ENCODE measurements at places on chromosomes 4 and X. TPM values are rescaled to one million over a fixed set of nuclear protein-coding genes. Genes with fewer than 3 reads are reported as not detected.

GRCh38 chrX:72620550-72621145 lies 48.0 kb upstream of the HDAC8 start:
- H3K4me3 ChIP-seq: no peak overlapping the region
- DNase-seq: no peak
- H3K27ac ChIP-seq: no peak overlapping the region
- H3K4me1 ChIP-seq: no peaks in the 10 kb centered on the region
- H3K27me3 ChIP-seq: no peaks in the 10 kb centered on the region

Gene OTUD6A
- not detected for total RNA-seq

Gene HSFX3
- total RNA-seq: not detected

GRCh38 chr4:152176627-152177214 lies 359.2 kb downstream of the FBXW7 start:
- H3K4me3 ChIP-seq: no peak overlapping the region
- peaks cover 6% of the 10 kb centered on the region for H3K4me1 ChIP-seq
- no peaks in the 10 kb centered on the region for H3K27me3 ChIP-seq
- no peak for DNase-seq

DNA sequence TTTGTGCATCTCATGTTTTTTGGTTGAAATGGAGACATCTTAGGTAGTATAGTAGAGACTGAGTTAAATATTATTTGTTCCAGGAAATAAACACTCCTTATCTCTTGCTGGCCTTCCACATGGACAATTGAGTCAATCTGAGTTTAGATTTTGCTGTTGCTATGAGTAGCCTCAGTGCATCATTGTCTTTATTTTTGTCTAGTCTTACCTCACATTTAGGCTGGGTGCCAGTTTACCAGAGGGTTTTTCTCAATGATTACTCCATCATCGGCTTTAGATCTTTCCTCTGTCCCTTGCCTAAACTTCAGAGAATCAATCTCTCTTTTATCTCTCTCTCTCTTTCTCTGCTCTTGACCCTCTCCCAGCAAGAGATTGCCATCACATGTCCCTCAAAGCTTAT lies 73.6 kb downstream of the GABRB1 start:
- H3K27ac ChIP-seq: no peak overlapping the region
- no peak for DNase-seq
- no peaks in the 10 kb centered on the region for H3K36me3 ChIP-seq

Gene ZBTB33
- 15.3 TPM for total RNA-seq

DNA sequence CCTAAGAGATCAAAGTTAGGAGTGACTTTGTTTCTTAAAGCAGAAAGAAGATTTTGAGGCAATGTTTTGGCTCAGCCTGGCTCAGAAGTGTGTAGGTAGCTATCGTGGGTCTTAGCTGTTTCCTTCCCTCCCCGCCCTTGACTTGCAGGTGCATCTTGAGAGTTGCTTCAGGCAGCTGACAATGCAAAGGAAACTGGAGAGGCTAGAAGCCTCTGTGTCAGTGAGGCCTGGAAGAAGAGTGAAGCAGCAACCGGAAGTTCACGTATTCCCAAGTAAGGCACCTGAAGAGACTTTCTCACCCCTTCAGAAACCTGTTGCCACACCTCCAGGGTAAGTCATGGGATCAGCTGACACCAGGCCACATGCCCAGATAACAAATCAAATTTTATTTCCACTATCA lies 10.6 kb upstream of the XKRX start:
- no peaks in the 10 kb centered on the region for H3K36me3 ChIP-seq
- H3K27me3 ChIP-seq: no peaks in the 10 kb centered on the region
- DNase-seq: peak; percentile 20
- peak overlapping the region; percentile 52 for H3K27ac ChIP-seq

- H3K4me3 ChIP-seq: no peak overlapping the region
- no peak for DNase-seq
- H3K4me1 ChIP-seq: no peaks in the 10 kb centered on the region
- H3K27ac ChIP-seq: no peak overlapping the region
Observed at GRCh38 chr4:159110961-159111360, 8.1 kb downstream of the RAPGEF2 start.

Gene DMP1
- not detected for total RNA-seq

DNA sequence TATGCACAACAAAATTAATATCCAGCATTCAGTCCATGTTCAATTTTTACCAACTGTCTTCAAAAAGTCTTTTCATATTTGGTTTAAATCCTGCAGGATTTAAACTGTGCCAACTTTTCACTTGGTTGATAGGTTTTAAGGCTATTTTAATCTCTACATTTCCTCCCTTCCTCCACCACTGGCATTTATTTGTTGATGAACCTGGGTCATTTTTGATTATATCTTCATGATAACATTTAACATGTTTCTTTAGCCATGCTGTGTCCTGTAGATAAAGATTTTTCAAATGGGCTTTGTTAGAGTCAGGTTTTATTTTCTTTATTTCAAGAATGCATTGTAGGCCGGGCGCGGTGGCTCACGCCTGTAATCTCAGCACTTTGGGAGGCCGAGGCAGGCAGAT lies 216.4 kb downstream of the ARHGAP10 start:
- no peaks in the 10 kb centered on the region for H3K27me3 ChIP-seq
- no peak overlapping the region for H3K27ac ChIP-seq
- no peak overlapping the region for H3K4me3 ChIP-seq
- H3K36me3 ChIP-seq: no peaks in the 10 kb centered on the region
- no peak for DNase-seq

DNA sequence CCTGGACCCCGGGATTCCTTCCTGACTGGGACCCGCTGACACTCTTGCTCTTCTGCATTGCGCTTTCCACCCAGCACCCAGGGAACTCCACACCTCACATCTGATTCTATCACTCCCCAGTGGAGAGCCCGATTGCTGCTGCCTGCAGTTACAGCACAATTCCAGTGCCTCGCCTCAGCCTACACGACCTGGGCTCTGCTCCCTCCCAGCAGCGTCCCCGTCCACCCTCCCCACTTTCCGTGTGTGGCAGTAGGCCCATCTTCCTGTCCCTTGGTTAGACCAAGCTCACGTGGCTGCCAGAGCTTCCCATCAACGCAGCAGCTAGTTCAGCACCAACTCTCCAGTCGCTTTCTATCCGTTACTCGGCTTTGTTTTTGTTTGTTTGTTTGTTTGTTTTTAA lies 66.6 kb upstream of the SORBS2 start:
- H3K36me3 ChIP-seq: no peaks in the 10 kb centered on the region
- no peak overlapping the region for H3K4me3 ChIP-seq
- DNase-seq: no peak
- H3K27ac ChIP-seq: no peak overlapping the region
- no peaks in the 10 kb centered on the region for H3K4me1 ChIP-seq
- H3K27me3 ChIP-seq: no peaks in the 10 kb centered on the region

Gene IL13RA1
- 16.3 TPM for total RNA-seq

Gene ODAPH
- total RNA-seq: 0.54 TPM

GRCh38 chr4:54289316-54289715 lies 60.2 kb downstream of the PDGFRA start:
- no peak for DNase-seq
- no peaks in the 10 kb centered on the region for H3K27me3 ChIP-seq
- H3K4me1 ChIP-seq: no peaks in the 10 kb centered on the region
- H3K4me3 ChIP-seq: no peak overlapping the region
- H3K36me3 ChIP-seq: no peaks in the 10 kb centered on the region

Gene CTBP1
- 177 TPM for total RNA-seq

Gene SPRY1
- 10.2 TPM for total RNA-seq

Gene PPP3CA
- 23.8 TPM for total RNA-seq

Gene IL2RG
- 671 TPM for total RNA-seq

GRCh38 chrX:72201836-72202536 lies 20.4 kb downstream of the PIN4 start:
- H3K4me1 ChIP-seq: no peaks in the 10 kb centered on the region
- no peaks in the 10 kb centered on the region for H3K27me3 ChIP-seq
- H3K27ac ChIP-seq: no peak overlapping the region
- no peak for DNase-seq
- peaks cover 8% of the 10 kb centered on the region for H3K36me3 ChIP-seq
- H3K4me3 ChIP-seq: no peak overlapping the region

Gene NKRF
- 12.3 TPM for total RNA-seq

GRCh38 chr4:143435955-143436354 lies 77.5 kb upstream of the SMARCA5 start:
- no peak overlapping the region for H3K27ac ChIP-seq
- no peaks in the 10 kb centered on the region for H3K4me1 ChIP-seq
- no peak overlapping the region for H3K4me3 ChIP-seq
- no peaks in the 10 kb centered on the region for H3K36me3 ChIP-seq
- no peak for DNase-seq

DNA sequence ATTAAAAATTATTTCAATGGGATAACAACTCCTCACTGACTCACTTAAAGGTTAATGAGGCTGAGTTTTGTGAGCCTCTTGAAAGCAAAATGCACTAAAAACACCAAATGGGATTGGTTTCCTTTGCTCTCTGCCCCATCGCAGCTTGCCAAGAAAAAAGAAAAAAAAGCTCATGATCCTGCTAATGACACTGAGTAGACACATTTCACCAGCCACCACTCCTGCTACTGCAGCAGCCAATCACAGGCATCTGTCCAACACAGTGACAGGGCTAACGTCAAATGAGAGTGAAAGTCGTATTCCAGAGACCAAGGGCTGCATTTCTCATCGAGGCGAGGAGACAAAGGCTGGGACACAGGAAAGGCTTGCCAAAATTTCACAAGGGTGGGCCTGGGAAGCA lies 5.2 kb downstream of the APBB2 start:
- DNase-seq: no peak
- H3K27me3 ChIP-seq: no peaks in the 10 kb centered on the region
- no peak overlapping the region for H3K27ac ChIP-seq
- H3K36me3 ChIP-seq: no peaks in the 10 kb centered on the region

DNA sequence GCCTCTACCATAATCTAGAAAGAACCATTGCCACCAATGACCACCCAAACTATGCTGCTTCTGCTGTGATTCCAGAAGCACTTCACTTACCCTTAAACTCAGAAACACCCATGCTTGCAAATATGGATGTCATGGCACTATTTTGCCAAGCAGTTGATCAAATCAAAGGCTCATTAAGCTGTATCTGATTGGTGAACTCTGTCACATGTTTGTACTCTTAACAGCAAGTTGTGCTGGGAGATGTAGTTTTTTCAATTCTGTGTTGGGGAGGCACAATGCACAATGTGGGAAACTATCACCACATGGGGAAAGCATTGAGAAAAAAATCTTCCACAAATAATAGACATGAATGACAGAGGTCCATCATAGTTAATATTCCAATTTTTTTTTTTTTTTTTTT lies 19.2 kb upstream of the SPCS3 start:
- DNase-seq: no peak
- H3K4me1 ChIP-seq: no peaks in the 10 kb centered on the region
- no peaks in the 10 kb centered on the region for H3K27me3 ChIP-seq
- H3K4me3 ChIP-seq: no peak overlapping the region
- no peak overlapping the region for H3K27ac ChIP-seq

DNA sequence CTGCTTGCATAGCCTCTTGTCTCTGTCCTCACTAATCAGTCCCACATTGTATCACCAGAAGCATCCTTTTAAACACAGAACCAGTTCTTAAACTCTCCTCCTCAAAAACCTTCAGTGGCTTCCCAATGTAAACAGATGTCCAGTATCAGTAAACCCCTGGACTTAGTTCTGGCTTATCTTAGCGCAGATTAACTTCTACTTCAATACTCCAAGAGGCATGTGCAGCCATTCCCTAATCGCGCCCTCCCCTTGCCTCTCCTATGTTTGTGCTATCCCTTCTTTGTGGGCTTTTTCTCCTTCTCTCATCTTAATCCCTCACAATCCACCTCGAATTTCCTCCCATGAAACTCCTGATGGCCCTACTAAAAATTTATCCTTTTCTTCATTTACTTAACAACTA lies 193.8 kb downstream of the FBXO8 start:
- H3K4me1 ChIP-seq: no peaks in the 10 kb centered on the region
- no peak for DNase-seq
- H3K27me3 ChIP-seq: no peaks in the 10 kb centered on the region
- H3K27ac ChIP-seq: no peak overlapping the region
- no peak overlapping the region for H3K4me3 ChIP-seq

GRCh38 chr4:40193016-40193571 lies 3.7 kb upstream of the RHOH start:
- peaks cover 8% of the 10 kb centered on the region for H3K36me3 ChIP-seq
- H3K27me3 ChIP-seq: no peaks in the 10 kb centered on the region
- peaks cover 47% of the 10 kb centered on the region for H3K4me1 ChIP-seq
- H3K4me3 ChIP-seq: peak overlapping the region; percentile 61

DNA sequence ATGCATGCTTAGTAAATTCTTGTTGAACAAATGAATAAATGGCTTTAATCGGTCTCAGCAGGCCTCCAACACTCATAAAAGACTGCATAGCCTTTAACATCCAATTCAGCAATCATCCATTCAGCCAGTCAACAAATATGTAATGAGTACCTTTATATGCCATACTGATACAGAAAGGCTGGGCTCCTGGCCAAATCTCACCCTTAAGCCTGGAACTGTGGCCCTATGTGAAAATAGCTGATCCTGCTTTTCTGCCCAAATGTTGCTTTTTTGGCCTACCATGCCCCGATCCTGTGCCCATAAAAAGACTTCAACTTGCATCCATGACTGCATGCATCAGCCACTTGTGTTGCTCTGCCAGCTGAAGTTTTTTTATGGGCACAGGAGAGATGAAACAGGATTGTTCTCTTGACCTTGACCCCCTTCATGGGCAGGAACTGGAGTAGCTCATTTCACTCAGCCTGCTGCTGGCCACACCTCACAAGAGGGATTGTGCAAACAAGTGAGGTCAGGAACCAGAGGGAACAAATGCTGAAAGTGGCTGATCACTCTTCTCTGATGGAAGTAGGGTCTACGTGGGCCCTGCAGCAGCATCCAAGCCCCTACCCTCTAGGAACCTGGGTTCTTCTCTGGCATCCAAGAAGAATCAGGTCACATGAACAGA lies 75.6 kb downstream of the NPY1R start:
- no peak overlapping the region for H3K27ac ChIP-seq
- H3K27me3 ChIP-seq: no peaks in the 10 kb centered on the region

DNA sequence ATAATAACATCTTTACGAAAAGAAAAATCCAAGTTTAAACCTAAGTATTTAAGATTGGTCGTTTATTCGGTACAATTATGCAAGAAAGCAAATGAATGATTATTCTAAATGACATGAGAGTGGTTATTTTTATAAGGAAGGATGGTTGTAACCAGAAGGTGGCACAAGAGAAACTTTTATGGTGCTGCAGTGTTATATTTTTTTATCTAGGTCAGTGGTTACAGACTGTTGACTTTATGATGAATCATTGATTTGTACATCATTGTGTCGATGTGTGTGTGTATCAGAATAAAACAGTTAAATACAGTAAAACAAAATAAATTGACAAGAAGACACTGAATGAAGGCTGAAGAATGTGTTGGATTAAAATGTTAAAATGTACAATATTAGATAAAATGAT lies 9.8 kb downstream of the DCAF8L2 start:
- H3K4me1 ChIP-seq: no peaks in the 10 kb centered on the region
- no peaks in the 10 kb centered on the region for H3K36me3 ChIP-seq
- H3K27ac ChIP-seq: no peak overlapping the region
- H3K4me3 ChIP-seq: no peak overlapping the region
- H3K27me3 ChIP-seq: no peaks in the 10 kb centered on the region

DNA sequence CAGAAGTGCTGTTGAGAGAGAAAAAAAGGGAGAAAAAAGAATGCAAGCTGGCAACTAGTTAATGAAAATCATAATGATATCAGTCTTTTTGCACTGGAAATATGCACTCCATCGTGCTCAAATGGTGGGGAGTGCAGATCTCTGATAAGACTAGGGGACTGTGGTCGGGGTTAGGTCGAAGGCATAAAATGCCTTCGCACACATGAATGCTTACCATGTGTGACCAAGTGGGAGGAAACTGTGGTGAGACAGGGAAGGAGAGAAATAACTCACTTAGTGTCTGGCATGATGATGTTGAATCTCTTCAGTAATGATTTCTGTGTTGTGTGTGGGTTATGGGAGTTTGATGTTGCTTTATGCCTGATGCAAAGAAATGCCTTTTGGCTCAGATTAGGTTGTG lies 358.9 kb downstream of the FBXO8 start:
- no peak for DNase-seq
- no peak overlapping the region for H3K4me3 ChIP-seq
- no peaks in the 10 kb centered on the region for H3K27me3 ChIP-seq
- no peaks in the 10 kb centered on the region for H3K4me1 ChIP-seq

Data from naive thymus-derived CD4-positive, alpha-beta T cell (primary cell).